ENCODE measurements at places on chromosomes 3 and 15. TPM values are rescaled to one million over a fixed set of nuclear protein-coding genes. Genes with fewer than 3 reads are reported as not detected.
A peak's percentile ranks its signal among the peaks of the same experiment; 100 is the strongest.

- no peak overlapping the region for H3K4me3 ChIP-seq
- no peaks in the 10 kb centered on the region for H3K27me3 ChIP-seq
- no peak overlapping the region for H3K27ac ChIP-seq
- peaks cover 28% of the 10 kb centered on the region for H3K4me1 ChIP-seq
- H3K36me3 ChIP-seq = no peaks in the 10 kb centered on the region
These were observed 234.8 kb downstream of the XXYLT1 start for GRCh38 chr3:195036203-195036505.

DNA sequence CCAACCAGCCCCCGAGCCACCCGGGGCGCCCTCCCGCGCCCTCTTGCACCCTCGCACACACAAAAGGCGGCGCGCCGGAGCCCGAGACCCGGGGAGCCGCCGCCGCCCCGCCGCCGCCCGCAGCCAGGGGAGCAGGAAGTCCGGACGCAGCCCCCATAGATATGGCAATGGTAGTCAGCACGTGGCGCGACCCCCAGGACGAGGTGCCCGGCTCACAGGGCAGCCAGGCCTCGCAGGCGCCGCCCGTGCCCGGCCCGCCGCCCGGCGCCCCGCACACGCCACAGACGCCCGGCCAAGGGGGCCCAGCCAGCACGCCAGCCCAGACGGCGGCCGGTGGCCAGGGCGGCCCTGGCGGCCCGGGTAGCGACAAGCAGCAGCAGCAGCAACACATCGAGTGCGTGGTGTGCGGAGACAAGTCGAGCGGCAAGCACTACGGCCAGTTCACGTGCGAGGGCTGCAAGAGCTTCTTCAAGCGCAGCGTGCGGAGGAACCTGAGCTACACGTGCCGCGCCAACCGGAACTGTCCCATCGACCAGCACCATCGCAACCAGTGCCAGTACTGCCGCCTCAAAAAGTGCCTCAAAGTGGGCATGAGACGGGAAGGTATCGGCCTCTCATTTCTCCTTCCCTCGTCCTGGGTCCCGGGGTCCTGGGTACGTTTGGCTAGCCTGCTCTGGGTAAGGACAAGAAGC, 1.6 kb downstream of the NR2F2 start:
- H3K36me3 ChIP-seq = no peaks in the 10 kb centered on the region
- DNase-seq = no peak
- H3K27me3 ChIP-seq = peaks cover 43% of the 10 kb centered on the region
- H3K4me1 ChIP-seq = peaks cover 9% of the 10 kb centered on the region
- no peak overlapping the region for H3K27ac ChIP-seq
- H3K4me3 ChIP-seq = no peak overlapping the region

DNA sequence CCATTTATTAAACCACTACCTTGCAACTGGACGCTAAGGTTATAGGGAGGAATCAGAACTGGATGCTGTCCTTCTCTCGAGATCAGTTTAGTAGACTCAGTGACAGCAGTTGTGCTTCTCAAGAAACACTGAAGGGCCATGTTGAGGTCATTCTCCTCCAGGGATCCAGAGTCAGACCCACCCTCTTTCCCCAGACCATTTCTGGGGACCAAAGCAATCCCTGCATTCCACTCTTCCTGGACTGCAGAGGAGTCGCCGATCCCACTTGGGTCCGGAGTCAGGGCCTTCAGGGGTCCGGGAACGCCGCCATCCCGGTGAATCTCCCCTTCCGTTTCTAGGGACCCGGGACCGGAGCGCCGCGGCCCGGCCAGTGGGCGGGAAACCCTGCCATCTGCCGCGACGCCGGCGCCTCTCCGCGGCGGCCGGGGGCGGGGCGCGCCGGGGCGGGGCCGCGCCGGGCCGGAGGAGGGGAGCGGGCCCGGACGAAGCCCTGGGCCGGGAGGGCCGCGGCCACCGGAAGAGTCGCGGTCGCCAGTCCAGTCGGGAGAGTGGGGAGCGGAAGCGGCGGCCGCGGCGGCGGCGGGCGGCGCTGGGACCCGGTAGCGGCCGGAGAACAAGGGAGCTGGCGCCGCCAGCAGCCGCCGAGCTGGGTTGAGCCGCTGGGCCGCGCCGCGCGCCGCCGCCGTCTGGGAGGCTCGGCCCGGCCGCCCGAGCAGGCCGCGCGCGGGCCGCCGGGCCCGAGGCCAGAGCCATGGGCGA, at the start of gene DVL3:
TSS of gene DVL3 (plus strand) at position 493 of the 759 bp plus-strand sequence. CDS start at position 752, 259 bp downstream.
- peak within 1 kb of the TSS; percentile 33 for H3K27ac ChIP-seq
- peak; percentile 77 for DNase-seq
- peak within 1 kb of the TSS; percentile 78 for H3K4me3 ChIP-seq
- H3K36me3 ChIP-seq = no peaks in the 10 kb centered on the region
- no peaks in the 10 kb centered on the region for H3K27me3 ChIP-seq

- no peak overlapping the region for H3K4me3 ChIP-seq
- DNase-seq = no peak
- H3K36me3 ChIP-seq = no peaks in the 10 kb centered on the region
- no peaks in the 10 kb centered on the region for H3K27me3 ChIP-seq
- H3K27ac ChIP-seq = no peak overlapping the region
These were observed 524.7 kb upstream of the MCTP2 start for GRCh38 chr15:93706495-93707292.

WDR72 gene
- polyA plus RNA-seq = not detected

GRCh38 chr3:64131725-64132469, 93.4 kb downstream of the PRICKLE2 start:
- H3K4me3 ChIP-seq = no peak overlapping the region
- H3K4me1 ChIP-seq = no peaks in the 10 kb centered on the region
- no peak for DNase-seq
- H3K36me3 ChIP-seq = no peaks in the 10 kb centered on the region
- no peaks in the 10 kb centered on the region for H3K27me3 ChIP-seq
- no peak overlapping the region for H3K27ac ChIP-seq

ZNF860 gene
- 16.2 TPM for polyA plus RNA-seq

DNA sequence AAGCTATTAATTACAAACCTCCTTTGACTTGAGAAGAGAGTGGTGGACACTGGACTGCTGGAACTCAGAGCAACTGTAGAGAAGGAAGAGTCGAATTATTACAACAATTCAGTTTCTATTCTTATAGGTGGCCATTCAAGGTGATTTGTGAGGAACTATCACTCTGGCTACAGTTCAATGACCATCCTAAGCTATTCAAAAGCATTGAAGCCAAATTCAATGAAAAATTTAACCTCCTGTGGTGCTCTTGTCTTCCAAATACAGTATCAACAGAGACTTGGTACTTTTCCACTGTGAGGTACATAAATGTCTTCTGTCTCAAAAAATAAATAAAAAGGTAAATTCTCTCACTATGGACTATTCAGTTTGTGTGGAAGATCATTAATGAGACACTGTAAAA, 513.3 kb upstream of the SEMA6D start:
- no peaks in the 10 kb centered on the region for H3K36me3 ChIP-seq
- H3K27ac ChIP-seq = no peak overlapping the region
- no peaks in the 10 kb centered on the region for H3K4me1 ChIP-seq
- no peaks in the 10 kb centered on the region for H3K27me3 ChIP-seq

LARP6 gene
- polyA plus RNA-seq = not detected

RAB6B gene
- polyA plus RNA-seq = not detected

- H3K4me1 ChIP-seq = no peaks in the 10 kb centered on the region
- no peaks in the 10 kb centered on the region for H3K27me3 ChIP-seq
- H3K27ac ChIP-seq = no peak overlapping the region
These were observed 24.7 kb downstream of the EOGT start for GRCh38 chr3:68988740-68989139.

DNA sequence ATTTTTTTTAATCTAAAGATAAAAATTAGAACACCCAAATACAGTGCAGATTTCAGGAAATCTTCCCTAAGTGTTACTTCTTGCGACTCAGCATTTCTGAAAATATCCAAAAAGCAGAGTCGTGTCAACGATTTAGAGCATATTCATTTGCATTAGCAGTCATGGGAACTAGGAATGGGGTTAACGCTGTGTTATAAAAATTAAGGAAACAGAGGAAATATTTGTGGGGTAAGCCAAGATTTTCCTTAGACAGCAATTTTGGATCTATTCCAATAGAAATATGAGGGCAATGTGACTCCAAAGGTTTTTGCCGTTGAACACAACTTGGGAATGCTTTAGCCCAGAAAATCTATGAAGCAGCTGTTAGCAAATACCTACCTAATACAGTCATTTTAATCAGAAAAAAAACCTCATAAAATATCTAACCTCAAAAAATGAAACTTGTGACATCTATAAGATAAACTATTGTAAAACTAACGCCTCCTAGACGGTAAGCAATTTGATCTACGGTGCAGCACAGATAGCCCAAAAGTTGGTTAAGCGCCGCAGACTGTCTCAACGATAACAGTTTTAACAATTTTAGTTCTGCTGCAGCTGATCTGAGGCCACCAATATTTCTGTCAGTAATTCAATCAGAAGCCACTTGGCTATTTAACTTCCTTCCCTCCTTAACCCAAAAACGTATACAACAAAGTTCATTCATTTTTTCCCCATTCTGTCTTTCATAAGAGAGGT, 5.8 kb upstream of the ATP11B start:
- peaks cover 19% of the 10 kb centered on the region for H3K4me1 ChIP-seq
- H3K27ac ChIP-seq = no peak overlapping the region
- no peak for DNase-seq

EPHA6 gene
- polyA plus RNA-seq = not detected

GRCh38 chr3:126723801-126724200, 19.8 kb downstream of the CHCHD6 start:
- H3K4me1 ChIP-seq = no peaks in the 10 kb centered on the region
- no peak for DNase-seq
- H3K36me3 ChIP-seq = no peaks in the 10 kb centered on the region
- H3K27ac ChIP-seq = no peak overlapping the region
- H3K27me3 ChIP-seq = no peaks in the 10 kb centered on the region

GRCh38 chr15:62932436-62932835, 110.1 kb upstream of the TPM1 start:
- H3K36me3 ChIP-seq = no peaks in the 10 kb centered on the region
- no peak overlapping the region for H3K27ac ChIP-seq
- no peak for DNase-seq
- no peaks in the 10 kb centered on the region for H3K4me1 ChIP-seq

NTRK3 gene
- polyA plus RNA-seq = not detected

- peaks cover 9% of the 10 kb centered on the region for H3K36me3 ChIP-seq
- H3K27me3 ChIP-seq = no peaks in the 10 kb centered on the region
- H3K4me3 ChIP-seq = no peak overlapping the region
- no peaks in the 10 kb centered on the region for H3K4me1 ChIP-seq
- H3K27ac ChIP-seq = no peak overlapping the region
These were observed 22.3 kb upstream of the MUSTN1 start for GRCh38 chr3:52857133-52857532.

DNA sequence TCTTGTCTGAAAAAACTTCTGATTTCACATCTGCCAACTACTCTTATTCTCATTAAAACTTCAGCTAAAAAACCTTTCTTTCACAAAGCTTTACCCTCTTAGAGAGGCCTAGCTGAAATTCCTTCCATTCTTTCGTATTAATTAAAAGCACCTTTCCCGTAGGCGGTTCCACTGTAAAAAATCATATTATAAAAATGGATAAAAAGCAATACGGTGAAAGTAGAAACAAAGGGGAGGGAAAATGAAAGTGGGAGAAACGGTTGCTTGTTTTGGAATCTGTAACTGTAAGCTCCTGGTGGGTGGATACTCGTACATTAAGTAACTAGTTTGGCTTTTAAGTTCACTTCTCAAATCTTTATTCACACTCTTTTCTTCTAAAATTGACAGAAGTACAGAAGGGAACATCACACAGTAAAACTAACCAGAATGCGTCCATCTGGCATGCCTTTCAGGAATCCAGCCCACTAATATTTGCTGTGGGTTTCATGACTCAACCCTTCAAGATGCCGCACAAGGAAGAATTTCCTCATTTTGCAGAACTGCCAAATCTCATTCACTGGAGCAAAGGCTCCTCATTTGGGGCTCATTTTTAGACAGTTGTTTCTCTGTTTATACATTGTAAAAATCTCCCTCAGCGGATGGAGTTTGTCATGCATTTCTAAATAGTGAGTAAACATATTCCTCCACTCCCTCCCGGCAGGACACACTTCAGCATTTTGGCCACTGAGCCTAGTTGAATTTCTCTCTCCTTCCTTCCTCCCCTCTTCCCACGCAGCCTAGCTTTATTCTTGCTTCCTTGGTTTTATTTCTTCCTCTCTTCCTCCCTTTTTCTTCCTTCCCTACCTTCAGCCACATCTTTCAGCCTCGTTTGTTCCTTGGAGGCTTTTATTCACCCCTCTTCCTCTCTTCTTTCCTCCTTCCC, 419.5 kb upstream of the NAALADL2 start:
- peaks cover 4% of the 10 kb centered on the region for H3K27me3 ChIP-seq
- H3K4me3 ChIP-seq = no peak overlapping the region
- H3K36me3 ChIP-seq = no peaks in the 10 kb centered on the region

GRCh38 chr15:63040954-63041353, 1.6 kb upstream of the TPM1 start:
- no peak overlapping the region for H3K4me3 ChIP-seq
- no peak overlapping the region for H3K27ac ChIP-seq

DNA sequence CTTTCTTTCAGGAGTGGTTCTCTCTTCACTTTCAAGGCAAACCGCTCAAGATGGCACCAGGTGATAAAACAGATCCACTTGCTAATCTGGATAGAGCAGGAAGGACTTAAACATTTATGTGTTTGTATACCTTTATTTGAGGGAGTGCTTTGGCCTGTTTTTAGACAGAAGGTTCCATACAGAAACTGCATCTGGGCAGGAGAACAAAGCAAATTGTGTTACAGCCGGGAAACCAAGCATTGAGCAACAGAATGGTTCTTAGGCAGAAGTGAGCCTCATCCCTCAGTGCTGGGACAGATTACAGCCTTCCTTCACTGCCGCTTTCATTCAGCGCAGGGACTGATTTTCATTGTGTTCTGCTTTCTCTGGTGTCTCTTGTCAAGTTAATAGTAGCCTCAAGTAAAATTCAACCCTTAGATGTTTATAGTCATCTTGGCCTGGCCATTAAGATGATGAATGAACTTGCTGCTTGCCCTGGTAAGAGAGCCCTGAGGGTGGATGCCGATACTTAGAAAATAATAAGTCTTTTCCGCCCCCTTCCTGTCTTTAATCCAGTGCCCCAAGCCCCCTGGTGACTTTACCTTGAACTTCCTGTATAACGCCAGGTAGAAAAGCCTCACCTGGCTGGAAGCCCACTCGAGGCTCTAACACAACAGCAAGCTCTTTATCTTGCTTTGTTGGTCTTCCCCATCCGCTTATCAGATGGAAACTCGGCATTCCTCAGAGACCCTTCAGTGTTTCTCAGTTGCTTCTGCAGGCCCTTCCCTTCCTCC, 168.0 kb upstream of the CTDSPL start:
- no peak for DNase-seq
- no peaks in the 10 kb centered on the region for H3K36me3 ChIP-seq
- H3K27me3 ChIP-seq = no peaks in the 10 kb centered on the region
- no peak overlapping the region for H3K27ac ChIP-seq
- H3K4me3 ChIP-seq = no peak overlapping the region
- H3K4me1 ChIP-seq = no peaks in the 10 kb centered on the region

- no peaks in the 10 kb centered on the region for H3K4me1 ChIP-seq
- H3K27ac ChIP-seq = no peak overlapping the region
- no peaks in the 10 kb centered on the region for H3K36me3 ChIP-seq
- no peak overlapping the region for H3K4me3 ChIP-seq
These were observed 174.0 kb downstream of the RAB11A start for GRCh38 chr15:66043264-66043663.

- H3K27me3 ChIP-seq = no peaks in the 10 kb centered on the region
- H3K36me3 ChIP-seq = no peaks in the 10 kb centered on the region
- no peaks in the 10 kb centered on the region for H3K4me1 ChIP-seq
- H3K4me3 ChIP-seq = no peak overlapping the region
These were observed 78.6 kb downstream of the MAGI1 start for GRCh38 chr3:65960087-65960486.
